ENCODE measurements at places on chromosomes 4 and X.

GRCh38 chrX:148806145-148806870 lies 305.9 kb downstream of the AFF2 start:
- DNase-seq = no peak

GRCh38 chrX:91414713-91415112 lies 19.9 kb upstream of the PABPC5 start:
- DNase-seq = peak; percentile 8

DNA sequence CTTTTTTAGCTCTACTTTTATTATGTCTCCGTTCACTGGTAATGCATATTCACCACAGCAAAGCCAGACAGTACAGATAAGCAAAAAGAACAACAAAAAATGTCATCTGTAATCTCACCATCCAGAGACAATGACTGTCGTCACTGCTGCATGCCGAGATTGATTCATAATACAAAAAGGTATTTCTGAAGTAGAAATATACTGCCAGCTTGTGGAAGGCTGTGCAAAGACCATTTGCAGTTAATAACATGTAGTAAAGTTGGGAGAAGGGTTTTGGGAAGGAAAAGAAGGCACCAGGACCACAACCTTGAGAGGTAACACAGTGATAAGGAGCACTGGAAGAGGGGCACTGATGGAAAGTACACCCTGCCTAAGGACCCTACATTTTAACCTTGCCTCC lies 223.0 kb upstream of the ZIC3 start:
- no peak for DNase-seq

DNA sequence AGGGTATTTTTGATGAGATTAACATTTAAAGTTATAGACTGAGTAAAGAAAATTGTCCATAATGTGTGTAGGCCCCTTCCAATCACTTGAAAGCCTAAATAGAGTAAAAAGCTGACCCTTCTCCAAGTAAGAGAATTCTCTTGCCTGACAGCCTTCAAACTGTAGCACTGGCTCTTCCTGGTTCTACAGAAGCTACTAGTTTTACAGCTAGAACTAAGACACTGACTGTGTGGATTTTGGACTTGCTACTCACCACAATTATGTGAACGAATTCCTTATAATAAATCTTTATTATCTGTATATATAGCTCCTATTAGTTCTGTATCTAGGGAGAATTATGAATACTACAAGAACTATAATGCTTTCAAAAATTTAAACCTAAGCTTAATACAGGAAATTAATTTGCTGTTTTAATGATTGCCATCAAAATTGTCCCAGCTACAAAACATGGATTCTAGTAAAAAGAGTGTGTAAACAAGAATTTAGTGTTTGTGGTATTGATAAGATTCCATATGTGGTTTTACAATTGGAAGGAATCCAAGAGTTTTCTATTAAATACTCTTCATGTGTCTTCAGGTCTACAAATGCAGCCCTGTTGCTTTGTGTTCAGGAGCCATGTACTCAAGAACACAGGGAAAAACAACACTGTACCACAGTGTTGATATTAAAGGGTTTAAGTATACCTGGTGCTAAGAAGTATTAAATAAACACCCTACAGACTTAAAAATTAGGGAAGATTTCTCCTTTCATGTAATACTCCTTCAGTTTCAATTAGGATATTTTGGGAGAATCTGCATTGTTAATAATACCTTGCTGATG lies 366.5 kb downstream of the CXXC4 start:
- no peak for DNase-seq

- peak; percentile 55 for DNase-seq
Observed at GRCh38 chrX:13938051-13938828, 91.5 kb downstream of the GEMIN8 start.

DNA sequence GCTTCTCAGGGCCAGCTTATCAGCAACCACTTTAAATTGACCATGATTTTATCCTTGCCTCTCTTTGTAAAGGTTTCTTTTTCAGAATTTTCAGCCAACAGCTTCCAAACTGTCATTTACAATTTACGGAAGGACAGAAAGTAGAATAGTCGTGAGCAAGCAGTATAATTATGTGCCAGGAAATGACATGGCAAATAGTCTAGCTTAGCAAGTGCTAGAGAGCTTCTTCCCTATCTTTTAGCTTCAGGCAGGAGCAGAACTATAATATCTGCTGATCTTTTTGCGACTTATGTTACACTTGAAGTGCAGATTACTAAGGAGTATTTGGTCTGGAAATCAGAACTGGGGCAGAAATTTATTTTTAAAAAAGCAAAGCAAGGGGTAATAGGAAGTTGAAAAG lies 123.0 kb upstream of the AP1S2 start:
- DNase-seq = peak; percentile 25

- no peak for DNase-seq
Observed at GRCh38 chr4:11471618-11472017, 42.9 kb upstream of the HS3ST1 start.

DNA sequence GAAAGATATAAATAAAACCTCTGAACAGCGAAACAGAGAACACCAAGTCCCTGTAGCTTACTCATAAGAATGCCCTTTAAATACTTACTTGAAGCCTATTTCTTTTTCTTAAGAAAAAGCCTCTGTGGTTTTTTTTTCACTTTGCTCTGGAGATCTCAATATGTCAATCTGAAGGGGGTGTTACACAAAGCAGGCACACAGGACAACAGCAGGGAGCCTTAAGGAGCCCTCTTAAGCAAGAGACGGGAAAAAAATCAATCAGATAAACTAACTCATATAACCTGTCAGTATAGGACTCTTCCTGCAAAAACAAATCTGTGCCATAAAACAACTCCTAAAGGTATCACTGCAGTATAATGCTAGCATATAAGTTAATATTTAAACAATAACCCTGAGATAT lies 611.1 kb upstream of the ATOH1 start:
- DNase-seq = no peak

DNA sequence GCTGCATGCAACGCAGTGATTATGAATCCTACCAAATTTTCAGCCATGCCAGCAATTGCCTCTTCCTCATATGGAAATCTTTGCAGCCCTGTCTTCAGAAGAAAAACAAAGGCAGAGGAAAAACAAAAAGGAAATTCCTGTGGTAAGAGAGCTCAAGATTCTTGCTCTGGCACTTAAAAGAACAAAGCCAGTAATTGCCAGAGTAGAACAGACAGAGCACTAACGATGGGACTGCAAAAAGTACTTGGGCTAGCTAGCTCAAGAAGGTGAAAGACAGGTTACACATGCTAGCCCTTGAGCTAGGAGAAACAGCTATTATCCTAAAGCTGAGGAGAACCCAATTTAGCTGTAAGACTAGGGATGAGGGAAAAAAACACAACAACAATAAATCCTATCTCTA lies 582.3 kb downstream of the KCNIP4 start:
- DNase-seq = peak; percentile 77

- DNase-seq = no peak
Observed at GRCh38 chr4:15670576-15670975, 11.1 kb upstream of the FAM200B start.

GRCh38 chrX:12390301-12390700 lies 252.0 kb downstream of the FRMPD4 start:
- DNase-seq = no peak

- DNase-seq = no peak
Observed at GRCh38 chrX:17597836-17598439, 139.4 kb upstream of the SCML1 start.

DNA sequence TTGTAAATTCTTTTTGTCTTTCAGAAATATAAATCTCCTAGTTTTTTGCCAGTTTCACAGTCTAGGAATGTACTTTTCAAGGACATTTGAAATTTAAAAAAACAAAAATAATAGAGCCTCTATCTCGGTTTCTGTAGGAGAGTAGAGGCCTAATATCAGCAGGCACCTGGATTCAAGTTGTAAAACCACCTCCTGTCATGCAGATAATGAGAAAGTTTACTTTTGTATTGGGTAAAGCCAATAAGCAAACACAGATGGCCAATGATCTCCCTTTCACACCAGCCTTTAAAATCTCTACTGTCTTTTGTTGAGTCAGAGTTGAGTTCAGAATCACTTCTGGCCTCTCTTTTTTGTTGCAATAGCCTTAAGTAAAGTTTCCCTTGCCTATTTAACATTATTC lies 1499.9 kb downstream of the PCDH18 start:
- DNase-seq = peak; percentile 14

GRCh38 chr4:139202991-139203390 lies 26.0 kb upstream of the ELF2 start:
- DNase-seq = no peak

DNA sequence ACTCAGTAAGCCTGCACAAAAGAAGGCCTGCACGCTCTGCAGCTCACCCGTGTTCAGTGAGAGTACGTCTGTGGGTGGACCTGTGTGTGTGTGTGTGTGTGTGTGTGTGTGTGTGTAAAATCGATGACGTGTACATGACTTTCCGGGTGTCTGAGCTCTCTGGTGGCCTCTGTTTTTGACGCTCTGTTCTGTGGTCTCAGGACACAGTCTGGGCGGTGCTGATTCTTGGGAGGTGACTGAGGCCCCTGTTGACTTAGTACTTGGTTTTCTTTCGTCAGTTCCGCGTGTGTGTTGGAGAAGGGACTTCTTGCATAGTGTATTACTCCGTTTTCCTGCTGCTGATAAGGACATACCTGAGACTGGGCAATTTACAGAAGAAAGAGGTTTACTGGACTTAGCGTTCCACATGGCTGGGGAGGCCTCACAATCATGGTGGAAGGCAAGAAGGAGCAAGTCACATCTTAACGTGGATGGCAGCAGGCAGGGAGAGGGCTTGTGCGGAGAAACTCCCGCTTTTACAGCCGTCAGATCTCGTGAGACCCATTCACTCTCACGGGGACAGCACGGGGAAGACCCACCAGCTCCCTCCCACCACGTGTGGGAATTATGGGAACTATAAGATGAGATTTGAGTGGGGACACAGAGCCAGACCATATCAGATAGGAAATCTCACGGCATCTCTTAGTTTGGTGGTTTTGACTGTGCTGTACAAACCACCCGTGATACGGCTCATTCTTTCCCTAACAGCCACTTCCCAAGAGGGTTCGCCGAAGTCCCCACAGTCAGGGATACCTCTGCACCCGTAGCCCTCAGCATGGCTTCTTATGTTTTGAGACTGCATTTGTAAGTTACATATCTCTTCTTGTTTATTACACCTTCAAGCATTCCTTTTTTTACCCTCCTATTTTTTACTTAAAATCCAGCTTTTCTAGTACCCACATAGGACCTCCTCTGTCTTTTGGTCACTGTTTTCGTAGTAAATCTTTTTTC lies 24.5 kb downstream of the UVSSA start:
- DNase-seq = no peak

- peak; percentile 10 for DNase-seq
Observed at GRCh38 chr4:188971125-188971524, 831.9 kb downstream of the TRIML1 start.

DNA sequence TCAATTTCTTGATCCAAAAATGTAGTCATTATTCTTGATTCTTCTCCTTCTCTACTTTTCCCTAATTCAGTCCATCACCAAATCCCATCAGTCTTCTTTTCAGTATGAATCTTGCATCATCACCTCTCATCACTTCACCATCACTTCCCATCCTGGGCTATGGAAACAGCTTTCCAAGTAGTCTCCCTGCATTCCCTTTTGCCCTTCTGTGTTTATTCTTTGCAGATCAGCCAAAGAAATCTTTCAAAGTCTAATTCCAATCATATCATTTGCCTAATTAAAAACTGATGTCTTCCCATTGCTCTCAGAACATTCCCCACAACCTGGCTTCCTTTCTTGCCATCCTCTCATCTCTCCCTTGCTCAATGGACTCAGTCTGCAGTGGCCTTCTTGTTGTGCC lies 201.7 kb upstream of the ADAMTS3 start:
- DNase-seq = no peak

DNA sequence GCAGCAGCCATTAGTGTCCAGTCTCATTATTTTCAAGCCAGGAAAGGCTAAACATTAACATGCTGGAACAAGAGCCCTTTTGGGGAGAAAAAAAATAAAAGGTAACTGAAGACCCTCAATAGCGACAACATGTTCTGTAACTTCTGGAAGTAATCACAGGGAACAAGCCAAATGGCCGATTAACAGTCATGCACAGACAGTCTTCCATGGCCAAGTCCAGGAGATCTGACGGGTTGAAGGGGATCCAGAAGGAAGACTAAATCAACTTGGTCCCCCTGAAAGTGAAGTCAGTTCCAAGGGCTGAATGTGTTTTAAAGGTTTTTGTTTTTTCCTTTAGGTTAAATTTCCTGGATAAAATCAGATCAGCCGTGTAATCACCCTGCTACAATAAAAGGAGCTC lies 52.5 kb downstream of the LNX1 start:
- no peak for DNase-seq

DNA sequence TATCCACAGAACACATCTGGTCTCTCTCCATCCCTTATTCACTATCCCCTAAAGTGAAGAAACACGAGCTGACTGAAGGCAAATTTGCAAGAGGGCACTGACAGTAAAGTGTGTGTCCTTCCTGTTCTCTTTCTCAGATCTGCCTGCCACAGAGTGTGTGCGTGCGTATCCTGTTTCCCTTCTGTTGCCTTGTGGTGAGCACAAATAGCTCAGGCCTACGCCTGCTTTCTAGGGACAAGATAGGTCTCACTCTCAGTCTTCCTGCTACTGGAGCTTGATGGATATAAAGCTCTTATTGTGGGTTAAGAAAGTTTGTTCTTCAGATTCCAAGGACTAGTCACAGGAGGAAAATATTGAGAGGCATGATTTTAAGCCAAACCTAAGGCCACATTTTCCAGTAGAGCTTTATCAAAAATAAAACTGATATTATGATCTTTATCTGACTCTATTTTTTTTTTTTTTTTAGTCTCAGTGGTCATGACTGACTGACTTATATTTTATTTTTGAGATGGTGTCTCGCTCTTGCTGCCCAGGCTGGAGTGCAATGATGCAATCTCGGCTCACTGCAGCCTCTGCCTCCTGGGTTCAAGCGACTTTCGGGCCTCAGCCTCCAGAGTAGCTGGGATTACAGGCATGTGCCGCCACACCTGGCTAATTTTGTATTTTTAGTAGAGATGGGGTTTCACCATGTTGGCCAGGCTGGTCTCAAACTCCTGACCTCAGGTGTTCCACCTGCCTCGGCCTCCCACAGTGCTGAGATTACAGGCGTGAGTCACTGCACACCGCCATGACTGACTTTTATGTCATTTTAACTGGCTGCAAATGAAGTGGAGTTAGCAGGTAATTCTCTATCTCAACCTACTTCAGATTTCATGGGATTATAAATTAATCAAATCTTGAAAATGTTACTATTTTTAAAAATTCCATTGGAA lies 140.3 kb upstream of the SH3RF1 start:
- peak; percentile 72 for DNase-seq

DNA sequence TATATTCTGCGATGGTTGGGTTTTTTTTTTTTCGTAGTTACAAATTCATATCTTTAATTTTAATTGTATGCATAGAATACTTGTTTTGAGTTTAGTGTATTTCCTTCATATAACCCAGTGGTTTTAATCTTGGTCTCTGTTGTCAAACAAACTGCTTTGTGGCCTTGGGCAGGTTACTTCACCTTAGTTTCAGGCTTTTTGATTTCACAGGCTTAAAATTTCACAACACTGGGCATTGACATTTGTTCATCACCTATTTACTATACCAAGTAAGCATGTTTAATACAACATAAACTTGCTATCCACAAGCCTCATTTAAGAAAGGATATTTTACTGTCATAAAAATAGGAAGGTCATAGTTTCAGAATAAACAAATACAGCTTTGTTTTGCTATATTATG lies 14.7 kb downstream of the RAPGEF2 start:
- DNase-seq = no peak

GRCh38 chrX:129540068-129540653 lies at the start of gene OCRL:
TSS of gene OCRL (plus strand) at chrX:129540259. CDS start at chrX:129540440, 181 bp downstream.
- peak; percentile 75 for DNase-seq
